Right ventricle myocardium superior (tissue), 1 donor: ENCODE measurements at places on chromosomes 11 and 22.

GRCh38 chr11:12192794-12193514 lies 82.6 kb downstream of the MICAL2 start:
- no peak for DNase-seq

- peak; percentile 86 for DNase-seq
Measured at GRCh38 chr22:46798366-46799350, 36.2 kb downstream of the TBC1D22A start.

DNA sequence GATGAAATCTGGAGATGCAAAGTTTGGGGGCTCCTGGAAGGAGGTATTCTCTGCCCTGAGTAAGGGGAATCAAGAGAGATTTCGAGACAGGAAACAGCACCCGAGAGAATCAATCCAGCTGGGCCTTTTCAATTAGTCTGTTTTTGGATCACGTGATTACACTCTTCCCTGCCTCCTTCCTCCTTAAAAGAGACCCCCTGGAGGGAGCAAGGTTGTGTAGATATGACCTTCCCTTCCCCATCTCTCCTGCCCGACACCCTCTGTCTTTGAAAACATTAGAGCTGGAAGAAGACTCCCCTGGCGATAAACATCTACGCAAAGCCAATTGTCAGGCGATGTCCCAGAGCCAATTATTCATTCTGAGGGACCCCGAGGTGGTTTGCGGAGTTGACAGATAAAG lies 407.9 kb downstream of the MIAT start:
- DNase-seq, result no peak

- DNase-seq, result no peak
Measured at GRCh38 chr11:11449327-11449726, 96.3 kb upstream of the CSNK2A3 start.

- DNase-seq, result no peak
Measured at GRCh38 chr11:122342089-122342744, 226.2 kb upstream of the BLID start.

DNA sequence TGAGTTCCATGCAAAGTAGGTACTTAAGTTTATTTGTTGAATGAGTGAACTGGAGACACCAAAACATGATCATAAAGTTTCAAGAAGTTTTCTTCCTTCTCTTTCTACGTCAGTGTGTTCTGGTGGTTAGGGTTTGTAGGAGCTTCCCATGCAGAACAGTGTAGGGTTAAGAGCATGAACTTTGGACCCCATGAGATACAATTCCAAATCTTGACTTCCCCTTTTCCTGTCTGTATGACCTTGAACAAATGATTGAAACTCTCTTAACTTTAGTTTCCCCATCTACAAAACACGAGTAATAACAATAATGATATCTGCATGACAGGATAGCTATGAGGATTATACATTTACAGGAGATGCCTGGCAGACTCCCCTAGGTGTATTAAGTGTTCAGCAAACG lies 41.0 kb upstream of the TENM4 start:
- no peak for DNase-seq

DNA sequence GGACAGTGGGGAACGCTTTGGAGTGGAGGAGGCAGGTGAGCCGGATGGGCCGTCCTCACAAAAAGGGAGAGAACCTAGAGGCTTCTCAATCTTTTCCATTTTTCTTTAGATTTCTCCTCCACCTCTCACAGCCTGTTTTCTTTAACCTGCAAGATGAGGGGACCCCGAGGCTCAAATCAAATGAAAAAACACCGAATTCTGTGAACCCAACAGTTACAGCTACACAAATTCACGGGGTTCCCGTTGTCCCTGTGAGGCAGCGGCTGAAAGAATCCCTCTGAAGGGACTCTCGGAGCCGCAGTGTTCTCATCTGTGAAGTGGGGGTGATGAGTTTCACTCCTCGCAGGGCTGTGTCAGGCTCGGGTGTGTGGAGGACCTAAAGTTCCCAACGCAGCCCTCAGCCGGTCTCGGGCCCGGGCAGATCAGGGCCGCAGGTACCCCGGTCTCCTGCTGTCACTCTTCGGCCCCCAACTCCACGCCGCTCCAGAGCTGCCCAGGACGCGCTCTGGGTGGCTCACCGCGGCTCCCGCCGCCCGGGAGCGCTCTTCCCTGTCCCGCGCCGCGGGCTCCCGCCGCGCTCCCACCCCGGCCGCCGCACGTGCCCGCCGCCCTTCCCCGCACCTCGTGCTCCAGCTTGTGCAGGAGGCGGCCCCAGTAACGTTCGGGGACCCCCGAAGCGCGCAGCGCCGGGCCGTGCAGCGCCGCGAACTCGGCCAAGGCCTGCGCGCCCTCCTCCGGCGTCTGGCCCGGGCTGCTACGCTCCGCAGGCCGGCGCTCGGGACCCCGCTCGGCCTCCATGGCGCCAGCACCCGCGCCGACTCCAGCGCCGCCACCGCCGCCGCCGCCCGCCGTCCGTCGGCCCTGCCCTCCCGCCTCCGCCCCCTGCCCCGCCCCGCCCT lies at the start of gene TTLL12:
TSS of gene TTLL12 (minus strand) at position 863 of the 899 bp plus-strand sequence. CDS start at position 798, 65 bp downstream.
- peak; percentile 75 for DNase-seq

DNA sequence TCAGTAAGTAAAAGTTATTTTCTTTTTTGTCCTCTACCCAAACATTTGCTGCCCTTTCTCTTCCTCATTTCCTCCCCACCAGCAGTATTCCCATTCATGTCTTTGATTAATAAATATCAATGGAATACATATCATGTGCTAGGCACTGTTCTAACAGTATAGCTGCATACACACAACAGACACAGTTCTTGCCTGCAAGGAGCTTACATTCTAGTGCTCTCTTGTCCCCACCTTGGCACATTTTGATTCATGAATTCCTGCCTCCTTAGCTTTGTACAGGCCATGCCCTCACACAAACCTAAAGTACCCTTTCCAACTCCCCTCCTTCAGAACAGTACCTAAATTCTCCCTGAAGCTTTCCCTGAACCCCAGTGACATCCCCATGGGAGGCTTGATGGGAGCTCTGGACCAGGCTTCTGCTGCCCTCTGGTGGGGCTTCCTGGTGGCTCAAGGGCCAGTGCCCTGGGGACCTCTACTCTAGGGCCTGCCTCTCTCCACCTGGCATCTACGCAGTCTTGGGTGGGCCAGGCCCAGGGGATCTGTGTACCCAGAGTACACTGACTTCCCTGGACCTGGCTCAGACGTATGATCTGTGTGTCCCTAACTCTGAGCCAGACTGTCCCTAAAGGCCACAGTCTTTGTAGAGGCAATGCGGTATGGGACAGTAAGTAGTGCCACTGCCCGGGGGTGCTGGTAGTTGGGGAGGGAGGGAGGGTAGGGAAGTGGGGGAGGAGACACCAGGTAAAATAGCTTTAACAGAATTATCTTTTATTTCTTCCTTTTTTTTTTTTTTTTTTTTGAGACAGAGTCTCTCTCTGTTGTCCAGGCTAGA lies 14.1 kb downstream of the RPS13 start:
- DNase-seq, result peak; percentile 75

- no peak for DNase-seq
Measured at GRCh38 chr11:110445437-110445836, 15.7 kb downstream of the FDX1 start.

GRCh38 chr22:30078320-30079311 lies 1.6 kb upstream of the HORMAD2 start:
- DNase-seq, result no peak

- peak; percentile 79 for DNase-seq
Measured at GRCh38 chr11:119363851-119364590, 17.5 kb downstream of the USP2 start.

DNA sequence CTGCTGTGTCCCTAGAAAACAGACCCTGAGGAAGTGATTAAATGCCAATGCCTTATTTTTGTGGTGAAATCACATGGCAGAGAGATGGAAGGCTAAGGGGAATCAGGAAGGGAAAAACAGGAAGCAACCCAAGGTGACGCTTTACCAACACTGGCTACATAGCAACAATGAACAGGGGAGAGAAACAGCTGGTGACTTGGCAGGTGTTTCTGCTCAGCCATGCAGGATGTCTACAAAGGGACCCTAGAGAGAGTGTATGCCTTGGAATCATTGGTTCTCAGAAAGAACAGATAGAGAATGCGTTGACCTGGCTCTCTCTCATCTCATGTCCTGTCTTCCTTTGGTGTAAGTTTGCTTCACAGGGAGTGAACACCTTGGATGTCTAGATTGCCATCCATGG lies 911.9 kb downstream of the OPCML start:
- no peak for DNase-seq

DNA sequence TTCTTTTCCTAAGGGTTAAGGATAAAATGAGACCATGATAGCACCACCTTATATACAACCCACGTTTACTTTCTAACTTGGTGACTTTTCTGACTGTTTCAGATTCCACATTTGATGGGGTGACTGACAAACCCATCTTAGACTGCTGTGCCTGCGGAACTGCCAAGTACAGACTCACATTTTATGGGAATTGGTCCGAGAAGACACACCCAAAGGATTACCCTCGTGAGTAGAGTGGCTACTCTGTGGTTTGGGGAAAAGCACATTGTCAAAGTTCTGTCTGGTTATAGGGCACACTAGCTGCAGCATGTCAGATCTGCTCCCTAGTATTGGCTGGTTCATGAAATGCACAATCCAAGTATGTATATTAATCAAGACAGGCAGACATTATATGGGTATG lies 117.3 kb downstream of the SPON1 start:
- no peak for DNase-seq

DNA sequence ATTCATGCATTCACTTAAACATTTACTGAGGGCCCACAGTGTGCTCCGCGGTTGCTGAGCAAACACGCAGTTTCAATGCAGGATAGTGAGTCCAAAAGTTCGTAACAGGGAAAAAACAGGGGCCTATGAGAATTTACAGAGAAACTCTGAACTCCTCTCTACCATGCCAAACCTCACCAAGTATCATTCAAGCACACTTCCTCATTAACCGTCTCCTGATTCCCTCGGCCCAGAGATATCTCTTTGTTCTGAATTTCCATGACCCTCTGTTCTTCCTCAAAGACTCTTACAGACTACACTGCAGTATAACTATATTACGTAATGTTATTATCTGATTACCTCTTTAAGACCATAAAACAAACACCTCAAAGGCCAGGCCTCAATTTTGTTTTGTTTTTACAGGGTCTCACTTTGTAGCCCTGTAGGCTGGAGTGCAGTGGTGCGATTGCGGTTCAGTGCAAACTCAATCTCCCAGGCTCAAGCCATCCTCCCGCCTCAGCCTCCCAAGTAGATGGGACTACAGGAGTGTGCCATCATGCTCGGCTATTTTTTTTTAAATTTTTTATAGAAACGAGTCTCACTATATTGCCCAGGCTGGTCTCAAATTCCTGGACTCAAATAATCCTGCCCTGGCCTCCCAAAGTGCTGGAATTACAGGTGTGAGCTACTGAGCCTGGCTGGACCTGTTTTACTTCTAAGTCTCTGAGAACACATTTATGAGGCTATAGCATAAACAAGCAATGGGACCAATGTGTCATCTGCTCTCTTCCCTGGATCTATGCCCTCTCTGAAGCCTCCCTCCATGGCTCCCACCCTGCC lies 3.6 kb downstream of the HPS4 start:
- DNase-seq, result no peak

- DNase-seq, result peak; percentile 78
Measured at GRCh38 chr22:23218867-23219251, 38.5 kb downstream of the BCR start.

DNA sequence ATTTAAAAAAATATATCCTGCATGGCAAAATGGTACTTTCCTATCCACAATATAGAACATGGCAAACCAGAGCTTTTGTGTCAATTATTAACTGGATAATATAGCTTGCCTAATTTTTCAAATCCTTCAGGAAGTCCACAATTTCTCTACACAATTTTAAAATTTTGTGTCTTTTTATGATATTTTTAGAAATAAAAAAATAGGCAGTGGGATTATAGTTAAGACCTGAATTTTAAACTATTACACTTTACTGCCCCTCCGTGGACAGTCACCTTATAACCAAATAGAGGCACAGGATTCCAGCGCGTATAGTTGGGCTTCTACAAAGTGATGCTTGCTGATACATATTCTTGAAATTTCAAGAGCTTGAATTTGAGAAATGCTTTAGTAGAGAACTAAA lies 2.1 kb upstream of the DMC1 start:
- no peak for DNase-seq

DNA sequence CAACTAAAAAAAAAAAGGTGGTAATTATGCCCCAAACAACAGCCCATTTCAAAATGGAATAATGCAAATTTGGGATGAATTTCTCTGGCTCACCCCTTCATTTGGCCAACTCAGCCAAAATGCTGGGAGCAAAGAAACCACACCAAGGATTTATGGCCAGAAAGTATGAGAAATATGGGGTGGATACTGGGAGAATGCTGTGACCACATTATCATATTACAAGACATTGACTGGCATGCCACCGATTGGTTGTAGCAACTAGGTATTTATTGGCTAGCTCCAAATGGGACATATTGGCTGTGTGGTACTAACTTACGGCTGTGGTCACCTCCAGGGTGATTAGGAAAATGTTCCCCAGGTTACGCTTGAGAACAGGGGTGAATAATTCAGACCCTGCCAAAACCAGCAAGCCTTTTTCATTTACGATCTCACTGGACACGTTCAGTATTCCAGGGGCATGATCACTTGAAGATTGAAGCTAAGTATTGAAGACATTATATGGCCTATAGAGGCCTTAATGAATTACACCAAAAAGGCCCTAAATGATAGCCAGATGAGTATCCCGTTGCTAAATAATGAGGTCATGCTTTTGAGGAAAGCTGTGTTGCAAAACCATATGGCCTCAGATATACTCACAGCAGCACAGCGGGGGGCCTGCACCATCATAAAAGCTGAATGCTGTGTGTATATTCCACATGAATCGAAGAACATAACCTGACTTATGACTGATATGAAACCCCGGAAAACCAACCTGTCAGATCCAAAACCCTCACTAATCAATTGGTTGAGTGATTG lies 3.8 kb upstream of the FDX1 start:
- no peak for DNase-seq

DNA sequence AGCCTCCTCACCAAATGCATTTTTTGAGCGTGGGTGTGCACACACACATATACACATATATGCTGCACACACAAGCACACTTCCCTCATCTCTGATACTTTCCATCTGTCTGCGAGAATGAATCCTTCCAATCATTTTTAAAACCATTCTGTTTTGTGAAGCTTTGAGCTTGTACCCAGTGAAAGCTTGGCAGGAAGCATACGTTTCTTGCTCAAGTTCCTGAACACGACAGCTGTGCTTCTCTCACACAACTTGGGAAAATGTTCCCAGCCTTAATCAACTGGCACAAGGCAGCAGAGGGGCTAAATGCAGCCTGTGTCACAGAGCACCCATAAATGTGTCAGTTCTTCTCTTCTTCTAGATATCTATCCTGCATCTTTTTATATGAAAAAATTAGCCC lies 524.0 kb upstream of the KIRREL3 start:
- DNase-seq, result no peak

DNA sequence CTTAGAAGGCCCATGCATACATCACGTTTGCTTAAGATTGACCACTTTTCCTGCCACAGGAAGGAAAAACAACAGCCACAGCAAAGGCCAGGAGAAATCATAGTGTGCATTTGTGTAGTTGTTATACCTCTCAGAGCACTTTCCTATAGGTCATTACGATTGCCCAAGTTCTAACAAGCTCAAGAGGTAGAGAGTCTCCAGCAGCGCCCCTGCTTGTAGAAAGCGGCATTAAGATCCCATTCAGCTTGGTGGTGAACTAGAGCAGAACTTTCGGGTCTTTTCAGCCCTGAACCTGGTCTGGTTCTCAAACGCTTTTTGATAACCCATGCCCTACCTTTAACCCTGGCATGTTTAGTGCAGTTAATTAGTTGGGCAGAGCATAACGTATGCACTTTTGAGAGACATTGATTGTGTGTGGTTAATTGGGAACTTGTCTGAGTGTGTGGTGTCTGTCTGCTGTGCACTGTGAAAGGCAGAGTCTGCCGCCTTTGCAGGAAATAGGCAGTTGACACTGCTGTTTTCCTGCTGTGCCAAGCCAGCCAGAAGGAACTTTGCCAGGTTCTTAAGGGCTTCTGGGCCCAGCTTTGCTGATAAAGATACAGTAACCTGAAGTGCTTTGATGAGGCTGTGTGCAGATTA lies 109.9 kb upstream of the CLMP start:
- no peak for DNase-seq
